ENCODE measurements at places on chromosomes 12 and 14.

DNA sequence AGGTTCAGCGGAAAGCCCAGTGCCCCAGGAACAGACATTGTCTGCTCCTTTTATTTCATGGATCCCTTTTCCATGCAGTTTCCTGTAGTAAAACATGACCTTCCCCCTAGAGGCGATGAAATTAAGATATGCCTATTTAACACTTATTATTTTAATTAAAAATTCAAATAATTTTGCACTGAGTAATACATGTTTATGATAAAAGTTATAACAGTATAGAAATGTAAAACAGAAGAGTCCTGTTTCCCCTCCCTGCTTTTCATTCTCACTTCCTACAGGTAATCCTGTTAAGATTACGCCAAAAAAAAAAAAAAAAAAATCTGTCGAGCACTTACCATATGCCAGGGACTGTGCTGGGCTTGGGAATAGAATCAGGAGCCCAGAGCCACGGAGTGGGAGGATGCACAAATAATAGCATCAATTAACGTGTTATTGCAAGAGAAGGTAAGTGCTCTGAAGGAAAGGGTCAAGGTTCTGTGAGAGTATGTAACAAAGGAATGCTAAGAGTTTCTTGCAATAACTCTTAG is 830 bp upstream of the LPCAT3 start:
- DNase-seq, result no peak

DNA sequence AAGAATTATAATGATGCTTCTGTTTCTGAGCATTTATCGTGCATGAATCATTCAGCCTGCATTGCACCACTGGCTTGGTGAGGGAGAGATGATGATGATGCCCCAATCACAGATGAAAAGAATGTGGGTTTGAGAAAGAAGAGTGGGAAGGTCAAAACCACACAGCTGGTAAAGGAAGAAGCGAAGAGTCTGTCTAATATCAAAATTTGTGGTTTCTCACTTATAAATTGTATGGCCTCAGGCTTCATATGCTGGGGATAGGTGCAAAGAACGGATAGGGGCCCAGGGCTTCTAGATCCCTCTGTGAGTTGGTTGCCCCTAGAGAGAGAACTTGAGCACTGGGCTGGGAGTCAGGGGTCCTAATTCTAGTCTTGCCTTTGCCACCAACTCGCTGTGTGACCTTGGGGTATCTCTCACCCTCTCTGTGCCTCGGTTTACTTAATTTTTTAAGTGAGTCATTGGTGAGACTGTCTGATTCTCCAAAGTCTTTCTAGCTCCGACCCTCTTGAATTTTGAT is 2.2 kb downstream of the OASL start:
- no peak for DNase-seq

- no peak for DNase-seq
Observed at GRCh38 chr14:54001189-54001878, 44.7 kb upstream of the BMP4 start.

DNA sequence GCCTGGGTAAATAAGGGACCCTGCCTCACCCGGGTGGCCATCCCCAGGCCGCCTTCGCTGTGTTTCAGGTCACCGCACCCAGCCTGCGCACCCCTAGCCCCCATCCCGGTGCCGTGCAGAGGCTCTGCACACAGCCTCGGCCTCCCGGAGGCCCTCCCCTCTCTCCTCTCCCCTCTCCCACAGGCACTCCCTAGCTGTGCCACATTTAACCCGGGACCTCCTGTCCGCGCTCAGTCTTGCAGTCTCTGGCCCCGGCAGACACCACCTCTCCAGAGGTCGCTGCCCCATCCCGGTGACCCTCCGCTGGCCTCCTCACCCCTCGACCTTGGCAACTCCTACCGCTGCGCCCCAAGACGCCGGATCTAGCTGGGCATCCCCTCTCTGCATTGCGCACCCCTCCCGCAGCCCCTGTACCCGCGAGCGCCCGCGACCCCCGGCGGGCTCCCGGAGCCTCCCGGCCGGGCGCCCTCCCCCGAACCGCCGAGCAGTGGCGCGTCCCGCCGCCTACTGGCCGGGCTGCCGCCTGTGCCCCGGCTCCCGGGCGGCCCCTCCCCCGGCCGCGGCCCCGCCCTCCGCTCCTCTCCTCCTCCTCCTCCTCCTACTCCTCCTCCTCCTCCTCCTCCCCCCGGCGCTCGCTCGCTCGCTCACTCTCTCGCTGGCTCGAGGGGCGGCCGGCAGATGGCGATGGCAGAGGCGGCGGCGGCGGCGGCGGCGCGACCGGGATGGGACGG is 120.7 kb downstream of the AACS start:
- DNase-seq, result no peak

DNA sequence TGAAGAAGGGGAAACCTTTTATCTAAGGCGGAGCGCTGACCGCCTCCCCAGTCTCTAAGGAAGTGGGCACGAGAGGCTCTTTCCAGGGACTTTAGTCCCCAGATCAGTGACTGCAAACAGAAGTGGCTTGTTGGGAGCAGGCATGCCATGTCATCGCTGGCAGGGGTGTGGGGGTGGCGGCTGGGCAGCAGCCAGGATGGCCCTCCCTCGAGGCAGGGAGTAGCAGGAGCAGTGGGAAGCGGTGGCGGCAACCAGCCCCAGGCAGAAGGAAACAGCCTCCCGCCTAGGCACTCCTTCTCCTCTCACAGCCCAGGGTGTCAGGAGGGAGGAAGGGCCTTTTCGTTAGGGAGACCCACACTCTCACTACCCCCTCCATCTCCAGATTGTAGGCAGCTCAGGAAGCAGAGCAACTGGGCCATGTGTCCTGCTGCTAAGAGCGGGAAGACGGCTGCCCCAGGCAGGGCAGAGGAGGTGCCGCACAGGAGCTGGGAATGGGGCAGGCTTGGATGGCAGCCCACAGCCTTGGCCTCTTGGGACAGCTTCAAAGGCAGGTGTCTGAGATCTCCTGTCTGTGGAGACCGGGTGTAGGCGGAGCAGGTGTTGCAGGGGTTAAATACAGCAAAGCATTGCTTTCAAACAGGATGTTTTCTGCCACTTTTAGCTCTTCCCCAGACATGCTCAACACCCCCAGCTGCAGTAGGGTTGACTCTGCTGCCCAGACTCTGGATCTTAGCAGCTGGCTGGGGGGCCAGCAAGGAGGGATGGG is 21.8 kb downstream of the VDR start:
- DNase-seq, result no peak

DNA sequence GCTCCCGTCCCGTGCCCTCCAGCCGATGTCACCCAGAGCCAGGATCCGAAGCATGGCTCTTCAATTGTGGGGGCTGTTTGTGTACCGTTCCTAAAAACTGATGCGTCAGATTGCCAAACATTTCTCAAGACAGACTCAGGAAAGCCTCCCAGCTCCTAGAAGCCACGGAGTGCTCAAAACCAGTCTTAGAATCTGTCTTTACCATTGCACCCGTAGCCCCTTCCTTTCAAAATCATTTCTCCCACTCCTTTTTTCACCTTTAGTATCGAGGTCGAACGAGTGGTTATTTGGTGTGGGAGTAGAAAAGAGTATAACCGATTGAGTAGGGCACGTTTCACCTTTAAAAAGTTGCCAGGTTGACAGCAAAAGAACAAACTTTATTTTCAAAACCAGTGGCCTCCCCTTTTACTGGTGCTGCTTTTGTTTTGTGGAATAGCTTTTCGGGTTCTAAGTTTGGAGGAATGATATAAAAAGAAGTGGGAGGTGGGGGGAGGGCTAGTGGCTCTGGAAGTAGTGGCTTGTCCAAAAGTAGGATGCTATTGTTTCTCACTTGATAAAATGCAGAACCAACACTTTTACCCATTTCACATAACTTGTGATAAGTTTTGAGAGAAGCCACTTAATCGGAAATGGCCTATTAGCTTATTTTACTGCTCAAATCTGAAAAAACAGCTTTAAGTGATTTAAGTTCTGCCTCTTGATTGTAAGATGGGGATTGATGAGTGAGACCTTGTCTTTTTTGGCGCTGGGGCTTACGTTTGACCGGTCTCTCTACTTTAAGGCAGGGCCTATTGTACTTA is 803 bp downstream of the STK38L start:
- no peak for DNase-seq

DNA sequence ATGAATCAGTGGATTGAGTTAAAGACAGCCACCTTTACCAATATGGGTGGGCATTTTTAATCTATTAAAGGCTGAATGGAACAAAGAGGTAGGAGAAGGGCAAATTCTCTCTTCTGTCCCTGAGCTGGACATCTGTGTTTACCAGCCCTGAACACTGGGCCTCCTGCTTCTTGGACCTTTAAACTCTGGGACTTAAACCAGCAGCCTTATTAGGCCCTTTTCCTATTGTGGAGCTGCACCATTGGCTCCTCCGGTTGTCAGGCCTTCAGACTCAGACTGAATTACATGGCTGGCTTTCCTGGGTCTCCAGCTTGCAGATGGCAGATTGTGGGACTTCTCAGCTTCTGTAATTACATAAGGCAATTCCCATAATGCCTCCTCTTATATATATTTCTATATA is 6.4 kb downstream of the SERPINA6 start:
- DNase-seq, result no peak

DNA sequence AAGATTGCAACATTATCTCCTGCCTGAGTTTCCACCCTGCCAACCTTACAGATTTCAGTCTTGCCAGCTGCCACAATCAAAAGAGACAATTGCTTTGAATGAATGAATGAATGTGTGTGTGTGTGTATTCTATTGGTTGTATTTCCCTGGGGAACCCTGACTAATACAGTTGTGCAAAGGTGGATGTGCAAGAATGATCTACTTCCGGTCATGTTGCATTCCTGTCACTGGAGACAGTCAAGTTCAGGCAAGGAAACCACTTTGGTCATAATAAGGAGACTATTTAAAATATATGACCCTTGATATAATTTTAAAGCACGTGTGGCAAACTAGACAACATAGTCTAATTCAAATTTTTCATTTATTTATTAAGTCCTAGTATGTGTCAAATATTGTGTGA is 13.1 kb downstream of the RERG start:
- DNase-seq, result no peak

- DNase-seq, result no peak
Observed at GRCh38 chr12:55702861-55703260, 4.8 kb downstream of the ITGA7 start.

DNA sequence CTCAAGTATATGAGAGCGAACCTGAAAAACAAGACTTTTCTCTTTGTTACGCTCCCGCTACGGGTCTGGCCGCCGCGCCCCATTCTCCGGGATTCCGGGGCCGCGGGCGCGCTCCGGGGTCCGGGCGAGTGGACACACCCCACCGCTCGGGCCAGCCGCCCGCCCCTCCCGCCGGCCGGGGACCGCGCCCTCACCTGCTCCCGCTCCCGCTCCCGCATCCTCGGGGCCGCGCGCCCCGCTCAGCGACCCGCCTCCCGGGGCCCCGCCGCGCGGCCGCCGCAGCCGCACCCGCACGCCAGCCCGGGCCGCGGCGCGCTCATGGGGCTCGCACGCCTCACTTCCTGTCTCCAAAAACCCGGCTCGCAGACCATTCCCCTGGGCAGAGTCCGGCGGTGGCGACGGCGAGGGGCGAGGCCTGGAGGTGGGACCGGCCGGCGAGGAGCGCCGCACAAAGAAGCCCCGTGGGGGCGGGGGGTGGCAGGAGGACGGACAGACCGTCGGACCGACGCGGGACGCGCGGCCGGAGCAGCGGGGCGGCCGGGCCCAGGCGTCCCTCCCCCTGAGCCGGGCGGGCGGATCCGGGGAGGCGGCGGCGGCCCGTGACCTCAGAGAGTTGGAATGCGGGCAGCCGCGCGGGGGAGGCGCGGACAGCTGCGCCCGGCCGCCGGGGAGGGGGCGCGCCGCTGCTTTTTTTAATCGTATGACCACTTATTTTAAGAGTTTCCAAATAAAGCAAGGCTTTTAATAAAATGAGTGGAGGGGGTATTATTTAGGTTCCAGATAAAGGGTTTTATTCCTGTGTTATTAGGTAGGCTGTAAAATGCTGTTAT is at the start of gene PTPN21:
TSS of gene PTPN21 (minus strand) at position 551 of the 830 bp plus-strand sequence. CDS start 4,590 bp downstream, outside the sequence.
- no peak for DNase-seq
